Stimulated activated CD8-positive, alpha-beta memory T cell treated with anti-CD3 and anti-CD28 coated beads, Interleukin-15, amount 100 ng/mL, for 24 hours (primary cell): ENCODE measurements at places on chromosomes 3 and 15.
A peak's percentile ranks its signal among the peaks of the same experiment; 100 is the strongest.

GRCh38 chr3:102176333-102177050, 258.3 kb upstream of the ZPLD1 start:
- DNase-seq, result no peak

- no peak for DNase-seq
Measured at GRCh38 chr3:128267541-128267940, 114.3 kb downstream of the EEFSEC start.

DNA sequence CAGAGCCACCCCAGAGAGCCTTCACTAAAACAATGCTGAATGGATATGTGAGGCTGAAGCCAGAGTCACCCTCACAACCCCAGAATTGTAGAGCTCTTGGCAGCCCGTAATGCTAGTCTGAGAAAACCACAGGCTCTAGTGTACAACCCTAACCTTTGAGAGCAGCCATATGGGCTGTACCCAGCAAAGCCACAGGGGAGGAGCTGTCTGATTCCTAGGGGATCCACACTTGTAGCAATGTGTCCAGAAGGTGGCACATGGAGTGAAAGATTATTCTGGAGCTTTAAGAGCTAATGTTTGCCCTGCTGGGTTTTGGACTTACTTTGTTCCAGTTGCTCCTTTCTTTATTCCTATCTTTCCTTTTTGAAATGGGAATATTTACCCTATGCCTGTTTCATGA, 626.8 kb downstream of the GRM7 start:
- DNase-seq, result no peak

DNA sequence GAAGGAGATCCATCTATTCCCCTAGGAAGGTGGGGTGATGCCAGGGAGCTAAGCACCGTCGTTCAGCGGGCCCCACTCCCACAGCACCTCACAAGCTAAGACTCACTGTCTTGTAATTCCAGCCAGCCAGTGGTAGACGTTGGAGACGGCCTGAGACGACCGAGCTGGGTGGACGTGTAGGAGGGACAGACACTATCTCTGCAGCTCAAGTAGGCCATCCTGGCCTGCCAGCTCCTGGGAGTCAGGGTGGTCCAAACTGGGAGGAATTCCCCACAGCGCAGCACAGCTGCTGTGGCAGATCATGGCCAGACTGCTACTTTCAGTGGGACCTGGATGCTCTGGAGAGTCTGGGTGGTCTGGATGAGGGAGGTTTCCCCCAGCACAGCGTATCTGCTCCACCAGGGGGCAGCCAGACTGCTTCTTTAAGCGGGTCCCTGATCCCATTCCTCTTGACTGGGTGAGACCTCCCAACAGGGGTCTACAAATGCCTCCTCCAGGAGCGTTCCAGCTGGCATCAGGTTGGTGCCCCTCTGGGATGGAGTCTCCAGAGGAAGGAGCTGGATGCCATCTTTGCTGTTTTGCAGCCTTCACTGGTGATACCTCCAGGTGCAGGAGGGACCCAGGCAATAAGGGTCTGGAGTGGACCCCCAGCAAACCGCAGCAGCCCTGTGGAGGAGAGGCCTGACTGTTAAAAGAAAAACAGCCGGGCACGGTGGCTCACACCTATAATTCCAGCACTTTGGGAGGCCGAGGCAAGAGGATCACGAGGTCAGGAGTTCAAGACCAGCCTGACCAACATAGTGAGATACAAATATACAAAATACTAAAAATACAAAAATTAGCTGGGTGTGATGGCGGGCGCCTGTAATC, 27.6 kb downstream of the GNB5 start:
- no peak for DNase-seq

GRCh38 chr15:80431635-80432344, 27.6 kb downstream of the ARNT2 start:
- no peak for DNase-seq

DNA sequence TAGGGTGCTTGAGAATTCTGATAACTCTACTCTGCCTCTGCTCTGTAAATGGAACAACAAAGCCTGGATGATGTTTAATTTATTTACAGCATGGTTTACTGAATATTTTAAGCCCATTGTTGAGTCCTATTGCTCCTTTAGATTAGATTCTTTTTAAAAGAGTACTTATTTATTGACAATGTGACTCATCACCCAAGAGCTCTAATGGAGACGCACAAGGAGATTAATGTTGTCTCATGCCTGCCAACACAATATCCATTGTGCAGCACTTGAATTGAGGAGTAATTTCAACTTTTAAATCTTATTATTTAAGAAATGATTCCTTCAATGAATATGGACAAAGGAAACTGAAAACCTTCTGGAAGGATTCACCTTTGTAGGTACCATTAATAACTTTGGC, 691.4 kb downstream of the ZBBX start:
- DNase-seq, result no peak

GRCh38 chr3:57275393-57275792, 17.1 kb downstream of the ASB14 start:
- DNase-seq, result no peak

GRCh38 chr3:37990527-37990926, at the start of gene VILL:
Gene VILL, plus strand, starts transcription at chr3:37990786. Its CDS starts 2,887 bp downstream, at chr3:37993673.
- DNase-seq, result no peak

- no peak for DNase-seq
Measured at GRCh38 chr15:37425541-37425940, 325.2 kb upstream of the MEIS2 start.

DNA sequence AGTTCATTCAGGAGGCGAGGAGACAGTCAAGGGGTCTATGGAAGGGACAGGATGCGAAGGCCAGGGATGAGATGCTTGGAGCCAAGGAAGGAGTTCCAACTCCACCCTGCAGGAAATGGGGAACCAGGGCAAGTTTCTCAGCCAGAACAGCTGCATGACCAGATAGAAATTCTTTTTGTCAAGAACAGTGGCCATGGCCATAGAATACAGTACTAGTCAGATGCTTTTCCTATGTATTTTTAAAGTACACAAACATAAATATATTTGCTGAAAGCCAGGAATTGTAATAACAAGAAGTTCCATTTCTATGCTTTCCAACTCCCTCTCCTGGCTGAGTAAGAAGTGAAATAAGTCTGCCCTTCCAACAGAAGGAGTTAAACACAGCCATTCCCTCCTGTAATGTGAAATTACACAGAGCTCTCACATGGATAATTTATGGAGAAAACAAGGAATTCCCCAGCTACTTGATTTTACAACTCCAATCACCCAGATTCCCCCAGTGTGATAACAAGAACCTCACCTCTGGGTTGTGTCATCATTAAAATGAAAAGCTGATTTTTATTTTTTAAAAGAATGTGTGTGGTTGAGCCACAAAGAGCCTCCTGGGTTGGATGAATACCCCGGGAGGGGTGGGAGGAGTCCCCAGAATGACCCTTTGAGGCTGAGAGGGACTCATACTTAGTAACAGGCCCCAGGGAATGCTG, 124.6 kb upstream of the ARHGEF3 start:
- DNase-seq, result no peak

GRCh38 chr3:123046262-123047061, 18.9 kb upstream of the SEMA5B start:
- no peak for DNase-seq

- DNase-seq, result no peak
Measured at GRCh38 chr3:160796813-160797164, 40.8 kb downstream of the PPM1L start.

- no peak for DNase-seq
Measured at GRCh38 chr3:189096092-189096491, 75.7 kb upstream of the TPRG1 start.

- DNase-seq, result no peak
Measured at GRCh38 chr3:10437995-10438901, 67.1 kb downstream of the ATP2B2 start.

- no peak for DNase-seq
Measured at GRCh38 chr3:68135067-68135466, 480.7 kb upstream of the SUCLG2 start.

DNA sequence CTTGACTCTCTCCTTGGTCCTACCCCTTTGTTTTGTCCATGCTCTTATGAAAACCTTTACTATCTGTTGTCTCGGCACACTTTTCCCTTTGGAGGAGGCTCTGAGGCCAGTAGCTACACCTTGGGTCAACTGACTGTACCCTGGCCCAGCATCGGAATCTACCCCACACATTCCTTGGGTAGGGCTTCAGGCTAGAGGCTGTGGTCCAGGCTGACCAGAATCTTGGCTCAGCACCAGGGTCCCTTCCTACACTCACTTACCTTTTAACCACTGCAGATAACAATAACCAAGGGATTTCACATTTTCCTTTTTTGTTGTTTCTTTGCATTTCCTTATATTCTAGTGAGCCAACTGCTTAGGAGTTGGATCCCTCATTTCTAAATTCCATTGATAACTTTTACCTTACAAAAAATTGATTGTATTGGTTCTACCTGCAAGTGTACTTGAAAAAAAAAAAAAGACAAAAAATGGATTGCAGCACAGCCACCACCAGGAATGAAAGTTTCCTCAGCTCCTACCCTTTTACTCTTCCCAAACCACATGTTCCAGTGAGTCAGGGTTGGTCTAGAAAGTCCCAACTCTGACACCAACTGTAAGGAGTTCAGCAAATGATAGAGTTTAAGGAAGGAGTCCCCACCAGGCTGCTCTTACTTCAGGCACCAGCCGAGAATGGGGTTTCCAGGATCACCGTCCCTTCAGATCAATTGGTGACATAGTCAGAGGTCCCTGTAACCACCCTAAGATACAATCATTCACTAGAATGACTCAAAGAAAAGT, 95.6 kb downstream of the FBLN2 start:
- no peak for DNase-seq

GRCh38 chr3:42430781-42431532, 20.5 kb upstream of the LYZL4 start:
- no peak for DNase-seq

GRCh38 chr3:191334346-191334893, 4.1 kb upstream of the UTS2B start:
- no peak for DNase-seq

DNA sequence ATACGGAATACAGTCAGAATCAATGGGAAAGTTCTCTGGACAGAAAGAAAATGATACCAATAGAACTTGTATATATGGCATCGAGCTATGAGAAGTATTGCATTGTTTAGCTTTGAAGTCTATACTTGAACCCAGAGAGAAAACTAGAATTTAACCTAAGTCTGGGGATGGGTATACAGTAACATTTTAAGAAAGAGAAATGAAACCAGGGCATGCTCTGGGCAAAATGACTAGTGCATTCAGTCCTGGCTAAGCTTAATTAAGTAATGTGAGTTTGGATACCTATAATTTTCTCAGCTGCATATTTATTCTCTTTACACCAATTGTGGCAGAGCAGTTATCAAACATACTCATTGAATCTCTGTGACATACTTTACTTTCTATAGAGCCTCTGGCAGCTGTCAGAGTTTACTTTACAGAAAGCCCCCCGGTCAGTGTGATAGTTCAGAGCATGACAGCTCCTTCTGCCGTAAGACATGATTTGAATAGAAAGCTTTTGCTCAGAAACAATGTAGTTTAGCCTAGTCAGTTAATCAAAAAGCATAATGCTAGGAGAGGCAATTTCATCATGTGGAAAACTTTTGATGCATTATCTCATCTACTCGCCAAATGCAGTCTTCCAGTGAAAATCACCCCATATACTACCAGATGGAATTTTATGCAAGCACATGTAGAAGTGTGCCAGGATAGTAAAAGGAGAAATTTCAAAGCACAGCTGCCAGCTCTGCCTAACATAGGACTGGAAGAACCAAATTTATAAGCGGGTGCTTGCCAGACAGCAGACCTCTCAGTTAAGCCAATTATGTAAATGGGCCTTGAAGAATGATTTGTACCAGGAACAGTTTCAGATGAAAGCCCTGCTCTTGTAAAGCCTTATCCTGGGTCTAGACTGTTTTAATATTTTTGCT, 40.7 kb downstream of the OXSM start:
- no peak for DNase-seq

DNA sequence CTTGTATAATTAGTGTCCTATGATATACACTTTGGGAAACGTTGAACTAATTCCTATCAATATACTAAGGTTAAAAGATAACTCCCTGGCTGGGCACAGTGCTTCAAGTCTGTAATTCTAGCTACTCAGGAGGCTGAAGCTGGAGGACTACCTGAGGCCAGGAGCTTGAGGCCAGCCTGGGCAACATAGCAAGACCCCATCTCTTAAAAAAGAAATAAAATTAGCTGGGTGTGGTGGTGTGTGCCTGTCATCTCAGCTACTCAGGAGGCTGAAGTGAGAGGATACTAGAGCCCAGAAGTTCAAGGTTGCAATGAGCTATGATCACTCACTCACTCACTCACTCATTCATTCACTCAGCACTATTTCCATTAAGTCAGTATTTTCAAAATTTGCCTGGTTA, 55.2 kb downstream of the SLC12A6 start:
- no peak for DNase-seq

DNA sequence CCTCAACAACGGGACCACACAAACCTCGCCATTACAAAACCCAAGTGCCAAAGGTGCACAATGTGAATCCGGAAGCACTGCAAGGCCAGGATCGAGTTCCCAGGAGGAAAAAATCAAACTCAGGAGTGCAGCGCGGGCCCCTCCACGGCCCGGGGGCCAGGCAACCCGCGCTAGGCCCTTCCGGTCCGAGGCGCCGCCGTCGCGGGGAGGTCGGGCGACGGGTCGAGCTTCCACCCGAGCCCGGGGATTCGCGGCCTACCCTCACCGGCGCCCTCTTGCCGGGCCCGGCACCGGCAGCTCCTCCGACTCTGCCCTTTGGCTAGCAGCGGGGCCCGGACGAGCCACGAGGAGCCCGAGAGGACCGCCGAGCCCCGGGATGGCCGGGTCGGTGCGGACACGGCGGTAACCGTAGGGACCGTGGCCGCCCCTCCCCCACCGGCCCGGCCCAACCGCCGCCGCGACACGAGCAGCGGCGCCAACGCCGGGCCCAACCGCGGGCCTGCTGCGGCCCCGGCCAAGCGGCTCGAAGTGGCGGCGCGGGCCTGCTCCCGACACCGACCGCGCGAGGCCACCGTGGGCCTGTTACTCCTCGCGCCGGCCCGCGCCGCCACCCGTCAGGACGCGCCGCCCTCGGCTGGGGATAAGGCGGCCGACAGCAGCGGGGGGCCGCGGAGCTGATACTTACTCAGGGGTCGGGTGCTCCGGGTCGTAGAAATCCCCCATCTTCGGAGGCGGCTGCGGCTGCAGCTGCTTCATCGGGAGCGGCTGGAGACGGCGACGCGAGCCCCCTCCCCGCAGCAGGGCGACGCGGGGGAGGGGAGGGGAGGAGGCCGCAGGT, 525 bp downstream of the SETD2 start:
- peak; percentile 40 for DNase-seq

DNA sequence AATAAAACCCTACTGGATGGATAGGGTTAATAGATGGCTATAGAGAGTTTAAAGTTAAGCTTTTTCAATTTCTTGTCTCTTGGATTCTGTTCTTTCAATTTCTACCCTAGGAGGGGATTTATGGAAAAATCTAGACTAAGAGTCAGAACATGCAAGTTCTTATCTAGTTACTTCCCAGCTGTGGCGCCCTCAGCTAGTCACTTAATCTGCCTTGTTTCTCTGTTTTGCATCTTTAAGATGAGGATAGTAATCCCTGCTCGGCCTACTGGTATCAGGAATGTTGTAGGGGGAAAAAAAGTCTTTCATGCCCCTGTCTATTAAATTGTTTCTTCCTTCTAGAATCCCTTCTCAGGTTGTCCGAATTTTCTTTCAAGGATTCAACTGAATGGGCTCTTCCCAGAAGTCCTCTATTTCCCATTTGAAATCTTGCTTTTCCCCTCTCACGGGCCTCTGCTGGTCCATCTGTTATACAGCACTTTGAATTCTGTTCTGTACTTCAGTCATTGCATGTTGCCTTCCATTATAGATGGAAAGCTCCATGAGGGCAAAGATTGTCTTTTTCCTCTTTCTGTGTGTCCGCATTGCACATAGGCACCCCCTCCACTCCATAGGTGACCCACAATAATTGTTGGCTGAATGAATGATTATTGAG, 4.4 kb downstream of the KCTD6 start:
- no peak for DNase-seq
